ENCODE measurements at places on chromosomes 3 and 15.

DNA sequence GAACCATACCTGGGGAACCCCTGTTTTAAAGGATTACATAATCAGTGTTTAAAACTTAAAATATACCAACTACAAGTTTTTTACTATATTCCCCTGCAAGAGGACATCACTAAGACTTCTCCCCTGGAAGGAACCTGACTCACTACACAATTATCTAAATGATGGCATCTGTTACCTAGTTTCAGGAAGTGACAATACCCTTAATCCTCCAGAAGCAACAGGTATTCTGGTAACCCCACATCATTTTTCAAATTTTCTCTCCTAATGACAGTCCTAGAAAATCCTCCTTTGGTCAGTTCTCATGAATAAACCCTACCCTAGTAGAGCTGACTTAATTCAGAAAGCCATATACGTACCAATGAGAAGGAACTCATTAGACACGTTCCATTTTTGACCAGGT is 78.4 kb downstream of the RFX7 start:
- DNase-seq, result no peak

GRCh38 chr3:129474984-129475804 is 35.2 kb downstream of the IFT122 start:
- DNase-seq, result no peak

DNA sequence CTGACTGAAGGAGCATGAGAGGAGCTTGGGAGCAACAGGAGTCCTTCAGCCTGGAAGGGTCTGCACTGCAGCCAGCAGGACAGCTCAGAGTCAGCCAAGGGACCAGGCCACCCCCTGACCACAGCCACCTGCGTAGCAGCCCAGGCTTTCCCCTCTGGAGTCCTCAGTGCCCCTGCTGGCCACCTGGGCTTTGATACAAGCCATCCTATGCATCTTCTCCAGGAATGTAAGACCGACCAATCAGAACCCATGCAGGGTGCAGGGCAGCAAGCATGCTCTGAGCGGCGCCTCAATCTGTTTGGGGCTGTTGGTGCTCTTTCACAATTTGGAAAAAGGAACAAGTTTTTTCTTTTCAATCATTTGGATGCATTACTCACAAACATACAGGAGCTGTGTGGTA is 52.0 kb downstream of the DZIP1L start:
- DNase-seq, result no peak

GRCh38 chr3:176463610-176464009 is 733.7 kb downstream of the TBL1XR1 start:
- no peak for DNase-seq

- no peak for DNase-seq
Measured at GRCh38 chr3:66425576-66426114, 75.2 kb downstream of the LRIG1 start.

DNA sequence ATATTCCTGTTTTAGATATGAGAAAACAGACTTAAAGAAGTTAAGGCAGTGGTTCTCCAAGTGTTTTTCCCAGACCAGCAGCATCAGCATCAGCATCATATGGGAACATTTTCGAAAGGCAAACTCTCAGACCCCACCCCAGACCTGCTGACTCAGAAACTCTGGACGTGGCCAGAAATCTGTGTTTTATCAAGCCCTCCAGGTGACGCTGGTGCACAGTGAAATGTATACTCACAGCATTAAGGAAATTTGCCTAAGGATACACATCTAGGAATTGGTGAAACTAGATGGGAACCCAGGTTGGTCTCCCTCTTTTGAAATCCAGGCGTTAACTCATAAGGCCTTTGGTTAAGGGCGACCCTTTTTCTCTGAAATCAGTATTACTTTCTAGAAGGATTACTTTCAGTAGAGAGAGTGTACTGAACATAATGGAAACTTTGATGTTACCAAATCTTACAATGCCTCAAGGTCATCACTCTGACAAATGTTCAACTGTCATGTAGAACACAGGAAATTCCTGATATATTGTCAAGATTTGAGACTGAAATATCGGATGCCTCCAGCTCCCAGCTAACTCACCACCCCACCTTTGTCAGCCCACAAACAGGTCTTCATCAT is 910.2 kb downstream of the ROBO1 start:
- no peak for DNase-seq

- no peak for DNase-seq
Measured at GRCh38 chr3:31890007-31890406, 91.1 kb downstream of the OSBPL10 start.

DNA sequence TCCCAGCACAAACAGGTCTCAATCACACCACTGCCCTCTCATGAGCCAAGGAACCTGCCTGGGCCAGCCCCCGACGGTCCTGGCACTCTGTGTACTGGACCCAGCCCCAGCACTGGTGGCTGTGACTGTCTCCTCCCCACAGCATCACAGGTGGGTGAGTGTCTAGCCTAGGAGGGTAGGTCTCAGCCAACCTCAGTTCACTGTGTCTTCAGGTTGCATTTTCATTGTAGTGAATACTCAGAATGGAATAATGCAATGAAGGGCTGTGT is 163.4 kb upstream of the NSMCE3 start:
- no peak for DNase-seq

- DNase-seq, result no peak
Measured at GRCh38 chr3:62718011-62718410, 157.2 kb downstream of the CADPS start.

GRCh38 chr15:98674336-98674735 is 26.0 kb downstream of the IGF1R start:
- no peak for DNase-seq

DNA sequence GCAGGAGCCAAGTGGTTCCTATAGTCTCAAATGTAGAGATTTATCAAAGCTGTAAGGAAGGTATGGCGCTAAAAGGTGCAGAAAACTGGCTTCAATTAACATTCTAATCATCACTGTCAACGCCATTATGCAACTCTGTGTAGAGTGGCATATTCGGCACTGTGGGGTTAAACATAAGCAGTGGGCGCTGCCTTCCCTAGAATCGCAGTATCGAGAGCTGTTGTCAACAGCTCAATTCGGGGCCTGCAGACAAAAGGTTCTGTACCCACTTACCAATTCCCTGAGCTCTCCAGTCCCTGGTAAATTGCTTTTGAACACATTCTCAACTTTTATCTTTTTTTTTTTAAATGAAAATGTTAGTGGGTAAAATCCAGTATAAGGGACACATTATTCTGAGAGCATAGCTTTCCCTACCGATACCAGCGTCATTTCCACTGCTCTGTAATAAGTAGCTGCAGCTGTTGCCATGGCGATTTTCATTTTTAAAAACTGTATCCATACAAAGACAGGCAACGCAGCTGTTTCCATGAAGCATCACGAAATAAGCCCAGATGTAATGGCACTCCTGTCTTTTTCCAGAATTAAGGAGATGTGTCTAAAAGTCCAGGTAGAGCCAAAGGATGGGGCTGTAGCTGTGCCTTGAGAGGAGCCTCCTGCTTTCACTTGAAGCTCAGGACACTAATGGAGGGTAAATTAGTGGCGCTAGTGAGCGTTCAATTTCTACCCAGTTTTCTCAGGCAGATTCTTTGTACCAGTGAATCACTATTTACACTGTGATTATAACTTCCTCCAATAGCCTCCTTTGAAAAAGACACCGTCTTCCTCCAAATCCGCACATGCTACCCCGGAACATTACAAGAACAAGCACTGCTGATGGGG is 250.3 kb downstream of the SLC9A9 start:
- DNase-seq, result no peak

DNA sequence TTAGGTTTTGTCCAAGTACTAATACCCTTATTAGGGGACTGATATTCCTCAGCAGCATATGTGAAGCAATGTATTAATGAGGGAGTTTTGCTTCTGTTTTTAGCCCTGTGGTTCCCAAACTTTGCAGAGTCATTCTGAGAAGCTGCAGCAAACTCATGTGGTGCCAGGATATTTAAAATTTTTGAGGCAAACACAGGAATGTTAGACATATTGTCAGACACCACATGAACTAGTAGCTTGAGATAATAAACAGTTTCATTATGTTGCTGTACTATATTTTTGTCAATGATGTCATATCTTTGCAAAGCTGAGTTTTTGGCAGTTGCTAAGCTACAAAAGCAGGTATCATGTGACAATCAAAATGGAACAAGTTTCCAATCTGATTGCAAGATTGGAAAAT is 36.6 kb downstream of the ATP6V1A start:
- DNase-seq, result no peak

- DNase-seq, result no peak
Measured at GRCh38 chr3:42683875-42684598, 1.3 kb upstream of the KLHL40 start.
